ENCODE measurements at places on chromosomes 11 and 22. TPM values are rescaled to one million over a fixed set of nuclear protein-coding genes. Genes with fewer than 3 reads are reported as not detected.

DNA sequence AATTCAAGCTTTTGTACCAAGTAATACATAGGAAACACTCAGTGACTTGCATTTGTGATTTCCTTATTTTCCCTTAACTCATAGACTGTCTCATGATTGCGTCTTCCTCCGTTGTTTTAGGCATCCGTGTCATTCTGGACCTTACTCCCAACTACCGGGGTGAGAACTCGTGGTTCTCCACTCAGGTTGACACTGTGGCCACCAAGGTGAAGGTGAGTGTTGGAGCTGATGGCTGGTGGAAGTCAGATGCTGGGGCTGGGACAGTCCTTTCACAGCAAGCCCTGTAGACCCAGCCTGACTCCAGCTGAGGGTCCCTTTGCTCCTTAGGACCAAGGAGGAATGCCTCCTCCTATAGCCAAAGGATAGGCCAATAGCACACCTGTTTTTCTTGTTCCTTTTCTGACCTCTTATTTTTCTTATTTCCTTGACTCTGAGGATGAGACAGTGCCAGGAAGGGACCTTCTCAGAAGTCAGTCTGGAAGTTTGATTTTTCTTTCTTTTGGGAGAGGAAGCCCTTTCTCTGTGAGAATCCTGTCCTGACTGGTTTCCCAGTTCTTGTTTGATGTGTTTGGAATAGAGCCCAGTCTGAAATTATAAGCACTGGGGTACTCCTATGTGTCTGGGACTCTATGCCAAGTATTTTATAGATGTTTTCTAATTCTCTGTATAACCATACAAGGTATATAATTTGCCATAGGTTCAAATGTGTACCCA lies 2.2 kb downstream of the SLC3A2 start:
- no peak for DNase-seq

- no peak for DNase-seq
These were observed 83.3 kb downstream of the ZC3H12C start for GRCh38 chr11:110176366-110177085.

DNA sequence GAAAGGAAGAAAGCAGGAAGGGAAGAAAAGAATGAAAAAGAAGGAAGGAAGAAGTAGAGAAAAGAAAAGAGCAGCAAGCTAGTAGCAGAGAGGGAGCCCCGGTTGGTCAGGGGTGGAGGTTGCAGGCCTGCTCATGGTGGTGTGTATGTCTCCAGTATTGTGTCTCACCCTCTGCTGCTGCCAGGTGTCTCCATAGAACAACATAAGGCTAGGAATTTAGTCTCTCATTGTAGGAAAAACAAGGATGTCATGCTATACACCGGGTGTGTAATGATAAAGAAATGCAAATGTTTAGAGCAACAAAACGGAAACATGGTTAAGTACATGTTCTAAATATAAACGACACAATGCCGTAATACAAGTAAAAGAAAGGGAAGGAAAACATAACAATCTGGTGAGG lies 342.5 kb downstream of the NTM start:
- DNase-seq = no peak

DEPDC7 gene
- total RNA-seq = 4.4 TPM

DNA sequence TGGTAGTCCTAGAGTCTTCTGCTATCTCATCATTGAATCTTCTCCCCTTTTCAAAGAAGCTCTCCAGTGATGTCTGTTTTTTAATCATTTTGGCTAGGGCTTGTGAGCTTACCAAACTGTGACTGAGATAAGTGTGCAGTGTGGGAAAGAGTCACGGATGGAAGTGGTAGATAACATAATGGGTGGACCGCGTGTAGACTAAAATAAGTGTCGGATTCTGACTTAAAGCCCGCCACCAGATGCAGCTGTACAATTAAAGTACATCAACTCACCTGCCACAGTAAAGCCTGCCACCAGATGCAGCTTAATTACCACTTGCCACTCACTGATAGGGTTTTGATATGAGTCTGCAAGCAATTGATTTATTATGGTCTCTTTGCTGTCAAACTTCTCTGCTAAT lies 581.5 kb downstream of the LRRC4C start:
- DNase-seq = no peak

OR2AG2 gene
- 0.08 TPM for total RNA-seq

ARHGAP20 gene
- not detected for total RNA-seq

FXYD6 gene
- 5.4 TPM for total RNA-seq

GRCh38 chr22:37187552-37187890 lies 526 bp downstream of the C1QTNF6 start:
- peak; percentile 55 for DNase-seq

DNA sequence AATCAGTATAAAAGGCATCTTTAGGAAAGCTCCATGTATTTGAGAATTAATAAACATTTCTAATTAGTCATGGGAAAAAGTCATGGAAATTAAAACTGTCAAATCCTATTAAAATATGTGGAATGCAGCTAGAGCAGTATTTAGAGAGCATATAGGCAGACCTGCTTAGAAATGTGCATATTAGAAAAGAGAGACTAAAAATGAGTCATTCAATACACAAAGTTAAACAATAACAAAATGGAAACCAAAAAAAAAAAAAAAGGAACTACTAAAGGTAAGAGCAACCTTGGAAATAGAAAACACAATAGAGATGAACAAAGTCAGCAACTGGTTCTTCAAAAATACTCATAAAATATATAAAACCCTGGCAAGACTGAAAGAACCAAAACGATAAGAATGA lies 59.7 kb upstream of the RASSF10 start:
- no peak for DNase-seq

GRCh38 chr22:19992481-19992911 lies 24.1 kb downstream of the ARVCF start:
- DNase-seq = no peak

GRCh38 chr11:45278714-45279113 lies 7.4 kb downstream of the SYT13 start:
- DNase-seq = no peak

- DNase-seq = no peak
These were observed 192.8 kb upstream of the MTNR1B start for GRCh38 chr11:92776676-92777075.

NDUFS8 gene
- 92.4 TPM for total RNA-seq

SMIM35 gene
- total RNA-seq = not detected

DNA sequence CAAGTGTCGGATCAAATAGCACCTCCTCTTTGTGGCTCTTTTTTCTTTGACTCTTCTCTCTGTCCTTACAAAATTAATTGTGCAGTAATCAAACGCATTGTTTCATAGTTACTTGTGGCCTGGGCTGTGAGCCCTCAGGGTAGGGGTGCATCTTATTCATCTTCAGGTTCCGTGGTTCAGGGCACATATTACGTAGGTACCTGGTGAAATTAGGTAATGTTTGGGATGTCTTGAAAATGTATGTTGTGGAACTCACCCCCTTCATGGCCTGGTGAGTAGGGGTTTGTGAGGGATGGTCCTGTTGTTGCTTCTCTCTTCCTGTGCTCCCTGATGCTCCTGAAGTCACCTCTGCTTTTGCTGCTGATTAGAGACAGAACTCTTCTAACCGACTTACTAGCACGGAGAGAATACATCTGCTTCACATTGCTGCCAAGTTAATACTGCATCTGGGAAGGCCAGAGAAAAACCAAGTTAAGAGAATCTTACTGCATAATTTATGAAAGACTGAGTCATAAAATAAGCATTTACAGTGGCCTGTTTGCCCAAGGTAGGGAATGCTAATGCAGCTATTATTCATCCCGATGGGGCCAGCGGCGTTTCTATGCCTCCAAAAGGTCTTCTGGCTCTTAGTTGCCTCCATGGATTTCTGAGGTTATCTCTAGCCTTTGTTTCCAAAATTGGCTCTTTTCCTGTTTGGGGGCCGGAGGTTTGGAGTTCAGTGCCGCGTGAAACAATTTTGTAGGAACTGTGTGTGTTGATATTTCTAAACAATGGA lies 66.9 kb downstream of the TBC1D22A start:
- no peak for DNase-seq

GRCh38 chr22:40033586-40034380 lies 39.0 kb downstream of the FAM83F start:
- DNase-seq = no peak

OR4C15 gene
- not detected for total RNA-seq

ELFN2 gene
- total RNA-seq = 0.40 TPM

Data from SK-MEL-5 (cell line).